Cortex of kidney (tissue), 1 donor: ENCODE measurements at places on chromosomes 12 and 14.

GRCh38 chr12:22796941-22797630 lies 172.1 kb downstream of the ETNK1 start:
- no peak for DNase-seq

DNA sequence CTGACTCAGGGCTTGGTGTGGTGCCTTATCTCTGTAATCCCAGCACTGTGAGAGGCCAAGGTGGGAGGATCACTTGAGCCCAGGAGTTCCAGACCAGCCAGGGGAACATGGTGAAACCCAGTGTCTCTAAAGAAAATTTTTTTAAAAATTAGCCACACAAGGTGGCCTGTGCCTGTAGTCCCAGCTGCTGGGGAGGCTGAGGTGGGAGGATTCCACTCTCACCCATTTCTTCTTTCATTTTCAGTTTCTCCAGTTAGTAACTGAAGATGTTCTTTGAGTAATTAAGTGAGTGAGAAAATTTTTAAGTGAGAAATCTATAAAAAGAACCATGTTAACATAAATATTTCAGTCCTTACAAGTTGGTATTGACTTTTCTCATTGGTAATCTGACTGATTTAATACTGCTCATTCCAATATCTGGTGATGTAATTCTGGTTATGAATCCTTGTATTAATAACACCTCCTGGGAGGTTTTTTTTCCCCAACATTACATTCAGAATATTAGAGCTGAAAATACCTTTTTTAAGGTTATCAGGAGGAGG lies 6.1 kb downstream of the METTL3 start:
- no peak for DNase-seq

- no peak for DNase-seq
Observed at GRCh38 chr12:120583478-120584030, 2.4 kb upstream of the POP5 start.

GRCh38 chr12:121770388-121770787 lies 23.1 kb downstream of the RHOF start:
- DNase-seq, result no peak

DNA sequence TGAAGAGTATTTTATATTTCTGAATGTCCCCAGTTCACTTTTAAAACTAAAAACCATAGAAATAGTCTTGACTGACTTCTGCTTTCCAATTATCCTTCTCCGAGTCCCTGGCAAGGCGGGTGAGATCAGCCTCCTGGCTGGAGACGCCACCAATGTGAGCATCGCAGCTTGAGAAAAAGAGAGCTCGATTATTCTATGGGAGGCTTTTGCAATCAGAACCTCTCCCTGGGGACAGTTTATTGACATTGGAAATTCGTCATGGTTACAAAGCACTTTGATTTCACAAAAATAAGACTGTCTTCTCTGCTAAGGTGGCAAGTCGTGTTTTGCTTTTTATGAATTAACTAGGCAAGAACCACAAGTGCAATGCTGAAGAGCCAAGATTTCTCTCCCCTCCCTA lies 23.6 kb upstream of the GPHB5 start:
- no peak for DNase-seq

GRCh38 chr14:105328678-105329390 lies 14.3 kb downstream of the PACS2 start:
- no peak for DNase-seq

- DNase-seq, result no peak
Observed at GRCh38 chr12:30806989-30807694, 52.4 kb upstream of the CAPRIN2 start.

GRCh38 chr12:124868252-124869058 lies 4.8 kb upstream of the SCARB1 start:
- no peak for DNase-seq

- DNase-seq, result no peak
Observed at GRCh38 chr12:76623931-76624330, 64.4 kb upstream of the OSBPL8 start.

DNA sequence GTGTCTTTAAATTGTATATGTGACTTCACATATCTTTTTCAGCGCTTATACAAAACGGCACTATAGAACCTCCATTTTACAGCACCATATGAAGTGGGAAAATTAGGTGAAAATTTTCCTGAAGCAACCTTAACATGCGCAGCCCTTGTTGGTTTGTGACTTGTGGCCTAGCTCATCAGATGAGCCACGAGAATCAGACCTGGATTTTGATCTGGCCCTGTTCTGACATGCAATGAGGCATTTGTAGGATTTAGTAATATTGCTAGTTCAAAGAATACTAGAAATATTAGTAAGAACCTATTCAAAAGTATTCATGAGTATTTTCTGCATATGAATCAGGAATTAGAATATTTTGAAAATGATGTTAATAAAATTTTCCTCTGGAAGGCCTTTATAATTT lies 2.9 kb downstream of the CDKN1B start:
- no peak for DNase-seq

- DNase-seq, result no peak
Observed at GRCh38 chr14:103318750-103319419, 15.2 kb upstream of the EIF5 start.

DNA sequence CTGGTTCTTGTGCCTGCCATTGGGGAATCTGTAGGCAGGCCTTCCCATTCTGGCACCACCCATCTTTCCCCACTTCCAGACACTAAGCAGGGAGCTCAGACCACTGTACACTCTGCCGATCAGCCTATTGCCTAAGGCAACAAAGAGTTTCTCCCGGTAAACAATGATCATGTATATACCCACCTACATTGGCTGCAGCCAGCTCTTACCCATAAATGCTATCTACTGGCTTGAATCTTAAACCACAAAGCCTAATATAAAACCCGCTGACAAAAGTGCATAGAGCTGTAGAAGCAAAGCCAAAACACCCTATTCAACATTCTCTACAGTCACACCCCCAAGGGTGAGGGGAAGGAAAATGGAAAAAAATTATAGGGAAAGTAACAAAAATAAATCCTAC lies 20.8 kb upstream of the GLIPR1 start:
- DNase-seq, result no peak

GRCh38 chr12:24049101-24049500 lies 99.6 kb upstream of the SOX5 start:
- no peak for DNase-seq

DNA sequence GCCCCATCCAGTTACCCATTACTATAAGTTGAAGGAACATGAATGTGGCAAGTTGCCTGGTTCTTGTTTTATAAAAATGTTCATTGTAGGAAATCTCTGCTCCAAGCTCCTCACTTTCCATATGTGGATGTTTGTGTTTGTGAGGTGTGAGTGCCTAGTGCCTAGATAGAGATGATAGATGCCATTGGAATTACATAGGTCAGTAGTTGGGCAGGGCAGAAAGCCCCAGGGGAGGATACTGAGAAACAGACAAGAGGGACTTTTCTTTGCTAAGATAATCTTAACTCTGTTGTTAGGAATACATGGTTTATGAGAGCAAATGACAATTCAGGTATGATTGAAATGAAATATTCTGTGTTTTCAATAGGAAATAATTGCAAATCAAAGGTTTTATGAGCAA lies 226.3 kb upstream of the GRIP1 start:
- no peak for DNase-seq

DNA sequence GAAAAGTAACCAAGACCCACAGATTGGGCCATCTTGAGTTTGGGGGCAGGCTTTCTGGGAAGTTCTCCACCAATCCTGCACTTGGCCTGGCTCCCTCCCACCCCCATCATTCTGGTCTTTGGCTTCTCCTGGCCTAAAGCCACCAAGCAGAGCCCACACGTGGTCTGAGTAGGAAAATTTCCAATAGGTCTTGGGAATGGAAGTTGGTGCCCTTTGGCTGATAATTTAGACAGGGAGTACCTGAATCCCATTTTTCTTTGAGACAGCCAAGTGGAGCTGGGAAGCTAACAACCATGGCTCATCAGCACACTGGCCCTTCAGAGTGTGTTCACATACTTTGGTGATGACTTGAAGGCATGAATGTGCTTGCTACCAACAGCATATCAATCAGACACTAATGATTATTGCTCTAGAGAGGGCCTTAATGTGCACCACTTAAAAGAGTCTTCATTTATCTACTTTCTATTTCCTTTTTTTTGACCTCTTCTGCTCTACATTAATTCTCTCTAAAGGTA lies 156.0 kb downstream of the EGLN3 start:
- no peak for DNase-seq

- no peak for DNase-seq
Observed at GRCh38 chr14:101075801-101076413, 172.4 kb upstream of the RTL1 start.

GRCh38 chr12:126874427-126875026 lies 1392.4 kb upstream of the TMEM132C start:
- DNase-seq, result no peak

DNA sequence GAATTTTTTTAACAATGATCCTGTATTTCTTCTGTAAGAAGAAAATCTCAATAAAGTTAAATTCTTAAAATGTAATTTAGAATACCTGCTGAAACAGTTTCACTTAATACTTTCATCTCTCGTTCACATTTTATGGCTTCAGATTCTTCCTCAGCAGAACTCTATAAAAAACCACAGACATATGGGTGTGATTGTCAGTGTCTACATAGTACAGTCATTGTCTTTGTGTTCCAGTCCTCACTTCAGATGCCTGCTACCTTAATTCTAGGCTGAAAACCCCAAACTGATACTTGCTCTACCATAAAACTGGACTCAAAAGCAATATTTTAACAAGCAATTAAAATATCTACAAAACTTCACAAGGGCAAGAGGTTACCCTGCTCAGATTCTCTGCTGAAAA lies 71.8 kb downstream of the DNAI7 start:
- DNase-seq, result no peak

DNA sequence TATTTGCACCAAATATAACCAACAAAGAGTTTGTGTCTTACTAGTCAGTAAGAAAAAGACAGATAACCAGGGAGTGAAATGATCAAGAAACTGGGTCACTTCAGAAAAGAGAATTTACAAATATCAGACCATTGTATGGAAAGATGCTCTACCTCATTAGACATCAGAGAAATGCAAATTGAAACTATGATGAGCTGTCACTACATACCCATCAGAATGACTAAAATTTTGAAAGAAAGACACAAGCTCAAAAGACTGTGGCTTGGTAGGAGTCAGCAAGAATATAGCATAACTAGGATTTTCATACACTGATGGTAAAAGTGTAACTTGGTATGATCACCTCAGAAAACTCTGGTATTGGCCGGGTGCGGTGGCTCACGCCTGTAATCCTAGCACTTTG lies 247.2 kb downstream of the BMP4 start:
- DNase-seq, result no peak

GRCh38 chr12:59834659-59835474 lies 239.0 kb downstream of the SLC16A7 start:
- no peak for DNase-seq

DNA sequence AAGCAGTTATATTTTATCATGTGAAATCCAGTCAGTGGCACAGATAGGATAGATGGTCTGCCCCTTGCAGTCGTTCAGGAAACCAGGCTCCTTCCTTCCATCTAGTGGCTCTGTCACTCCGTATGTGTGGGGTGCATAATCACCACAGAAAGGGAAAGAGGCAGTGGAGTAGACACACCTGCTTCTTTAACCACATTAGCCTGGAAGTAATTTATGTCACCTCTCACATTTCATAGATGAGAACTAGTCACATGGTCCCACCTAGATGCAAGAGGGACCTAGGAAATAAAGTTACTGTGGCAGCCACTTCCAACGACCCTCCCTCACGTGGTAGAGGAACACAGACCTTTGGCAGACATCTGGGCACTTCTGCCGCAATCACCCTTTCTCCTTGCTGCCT lies 14.2 kb upstream of the RNU6-8 start:
- no peak for DNase-seq

DNA sequence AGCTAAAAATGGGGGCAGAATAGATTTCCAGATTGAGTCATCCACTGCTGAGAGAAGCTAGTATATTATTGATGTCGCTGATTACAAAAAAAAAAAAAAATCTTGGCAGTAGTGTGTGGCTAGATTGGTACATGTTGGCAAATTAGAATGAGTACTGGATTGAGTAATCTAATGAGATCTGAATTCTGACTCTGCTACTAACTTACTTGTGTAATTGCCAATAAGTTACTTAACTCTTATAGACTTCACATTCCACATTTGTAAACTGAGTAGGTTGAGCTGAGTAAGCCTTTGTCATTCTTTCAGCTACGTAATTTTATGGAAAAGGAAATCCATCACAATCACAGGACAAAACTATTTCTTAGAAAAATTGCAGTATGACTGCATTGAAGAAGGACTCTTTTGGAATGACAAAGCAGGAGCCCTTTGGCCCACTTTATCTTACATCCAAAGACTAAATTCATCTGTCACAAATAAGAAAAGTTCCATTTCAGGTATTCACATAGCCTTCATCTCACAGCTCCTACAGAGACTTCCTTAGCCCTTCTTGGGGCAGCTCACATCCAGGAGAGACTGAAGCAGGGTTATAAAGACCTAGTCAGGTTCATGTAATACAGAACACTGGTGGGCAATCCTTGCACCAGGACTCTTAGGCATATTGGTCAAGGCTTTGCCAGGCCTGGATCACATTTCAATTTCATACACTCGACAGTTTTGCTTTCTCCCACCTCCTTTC lies 197.3 kb upstream of the CPNE8 start:
- DNase-seq, result no peak

GRCh38 chr14:99684410-99684934 lies 374 bp downstream of the CYP46A1 start:
- no peak for DNase-seq

DNA sequence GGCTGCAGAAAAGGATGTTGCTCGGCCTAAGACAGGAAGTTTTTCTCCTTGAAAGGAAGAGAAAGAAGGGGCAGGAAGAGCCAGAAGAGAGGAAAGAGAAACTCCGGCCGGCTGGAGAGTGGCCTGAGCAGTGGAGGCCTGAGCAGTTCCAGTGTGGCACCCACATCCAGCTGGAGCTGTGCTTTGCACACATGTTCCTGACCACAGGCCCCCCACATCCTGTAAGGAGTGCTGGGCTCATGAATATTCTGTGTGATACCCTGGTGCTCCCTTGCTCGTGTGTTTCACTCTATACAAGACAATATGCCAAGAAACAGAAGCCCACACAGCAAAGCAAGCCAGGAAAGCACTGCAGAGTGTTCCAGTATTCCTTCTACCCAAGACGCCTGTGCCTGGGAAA lies 27.1 kb downstream of the POLE start:
- no peak for DNase-seq

- no peak for DNase-seq
Observed at GRCh38 chr14:77158882-77159255, 17.3 kb upstream of the ZDHHC22 start.

DNA sequence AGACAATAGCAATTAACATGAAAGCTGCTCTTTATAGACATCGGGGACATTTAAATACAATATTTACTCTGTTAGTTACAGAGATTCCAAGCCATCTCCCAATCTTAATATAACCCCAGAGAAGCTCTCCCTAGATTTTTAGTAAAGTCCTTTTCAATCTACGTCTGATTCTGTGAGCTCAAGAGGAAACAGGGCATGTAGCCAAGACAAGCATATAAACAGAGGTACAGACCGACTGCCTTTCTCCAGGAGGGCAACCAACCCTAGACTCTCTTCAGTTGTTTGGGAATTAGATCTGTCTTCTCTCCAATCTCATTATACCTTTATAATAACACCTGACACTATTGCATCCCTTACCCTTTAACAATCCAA lies 57.4 kb downstream of the TMTC1 start:
- no peak for DNase-seq
